ENCODE measurements at places on chromosomes 7 and 10.

- no peak for DNase-seq
These were observed 153.9 kb upstream of the PFKP start for GRCh38 chr10:2913474-2913873.

GRCh38 chr10:75083972-75084833 is 27.3 kb upstream of the SAMD8 start:
- DNase-seq: no peak

DNA sequence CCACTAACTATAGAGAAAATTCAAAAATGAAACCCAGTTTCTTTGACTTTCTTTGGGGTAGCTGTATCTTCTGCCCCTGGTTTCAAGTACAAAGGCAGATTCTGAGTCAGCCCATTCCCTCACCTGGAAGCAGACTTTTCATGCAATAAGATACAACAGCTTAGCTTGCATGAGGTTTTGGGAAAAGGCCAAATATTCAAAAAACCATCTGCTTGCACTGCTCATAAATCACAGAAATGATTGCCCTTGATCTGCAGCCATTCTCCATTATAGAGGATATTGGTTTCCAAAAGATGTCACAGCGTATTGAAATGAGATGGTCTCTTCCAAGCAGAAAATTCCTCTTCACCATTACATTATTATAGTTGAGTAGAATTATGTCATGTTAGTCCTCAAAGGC is 354.0 kb downstream of the PHF14 start:
- DNase-seq: no peak

- no peak for DNase-seq
These were observed 300.4 kb downstream of the AHR start for GRCh38 chr7:17598846-17599245.

DNA sequence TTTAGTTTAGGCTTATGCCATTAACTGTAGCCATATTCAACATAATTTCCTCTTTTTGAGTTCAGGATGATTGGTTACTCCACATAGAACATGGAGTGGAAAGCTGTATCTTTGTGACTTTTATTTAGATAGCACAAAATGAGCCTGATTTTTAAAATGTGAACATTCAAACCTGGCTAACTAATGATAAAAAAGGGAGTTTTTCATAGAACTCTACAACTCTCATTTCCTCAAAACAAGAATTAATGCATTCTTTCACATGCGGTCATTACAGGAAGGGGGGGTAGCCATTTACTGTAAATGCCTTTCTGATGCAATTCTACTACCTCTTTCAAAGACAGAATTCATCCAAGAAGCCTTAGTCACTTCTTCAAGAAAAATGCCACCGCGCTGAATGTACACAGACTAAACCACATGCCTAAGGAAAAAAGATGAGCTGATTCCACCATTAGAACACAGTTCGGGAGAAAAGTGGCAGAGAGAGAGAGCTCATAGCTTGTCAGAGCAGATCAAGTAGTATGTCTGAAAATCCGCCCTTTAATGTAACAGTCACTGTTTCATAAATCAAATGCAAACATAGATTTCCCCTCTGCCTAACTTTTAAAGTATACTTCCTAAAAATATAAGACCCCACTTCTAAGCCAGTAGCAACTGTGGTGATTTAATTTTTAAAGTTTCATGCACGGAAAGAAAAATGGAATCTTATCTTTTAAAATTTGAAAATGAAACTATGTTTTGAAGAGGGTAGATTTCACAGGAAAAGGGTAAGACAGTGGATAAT is 226.4 kb upstream of the KLF14 start:
- DNase-seq: no peak

- DNase-seq: no peak
These were observed 183.2 kb downstream of the ZNF438 start for GRCh38 chr10:30848396-30849032.

DNA sequence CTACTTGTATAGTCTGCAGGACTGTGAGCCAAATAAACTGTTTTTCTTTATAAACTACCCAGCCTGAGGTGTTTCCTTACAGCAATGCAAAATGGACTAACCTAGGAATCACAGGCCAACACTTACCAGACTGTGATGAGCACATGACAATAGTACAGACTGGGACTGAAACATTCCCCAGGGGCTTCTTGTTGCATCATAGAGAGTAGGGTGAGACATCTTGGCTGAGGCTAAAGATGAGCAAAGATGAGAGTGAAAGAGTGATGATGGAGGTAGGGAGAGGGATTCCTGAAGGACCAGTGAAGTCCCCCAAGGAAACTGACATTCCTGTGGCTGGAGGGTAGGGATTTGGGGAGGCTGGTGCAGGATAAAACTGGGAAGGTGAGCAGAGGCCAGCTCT is 194.4 kb downstream of the TPST1 start:
- DNase-seq: no peak

- no peak for DNase-seq
These were observed 89.8 kb downstream of the CREM start for GRCh38 chr10:35216303-35216905.

DNA sequence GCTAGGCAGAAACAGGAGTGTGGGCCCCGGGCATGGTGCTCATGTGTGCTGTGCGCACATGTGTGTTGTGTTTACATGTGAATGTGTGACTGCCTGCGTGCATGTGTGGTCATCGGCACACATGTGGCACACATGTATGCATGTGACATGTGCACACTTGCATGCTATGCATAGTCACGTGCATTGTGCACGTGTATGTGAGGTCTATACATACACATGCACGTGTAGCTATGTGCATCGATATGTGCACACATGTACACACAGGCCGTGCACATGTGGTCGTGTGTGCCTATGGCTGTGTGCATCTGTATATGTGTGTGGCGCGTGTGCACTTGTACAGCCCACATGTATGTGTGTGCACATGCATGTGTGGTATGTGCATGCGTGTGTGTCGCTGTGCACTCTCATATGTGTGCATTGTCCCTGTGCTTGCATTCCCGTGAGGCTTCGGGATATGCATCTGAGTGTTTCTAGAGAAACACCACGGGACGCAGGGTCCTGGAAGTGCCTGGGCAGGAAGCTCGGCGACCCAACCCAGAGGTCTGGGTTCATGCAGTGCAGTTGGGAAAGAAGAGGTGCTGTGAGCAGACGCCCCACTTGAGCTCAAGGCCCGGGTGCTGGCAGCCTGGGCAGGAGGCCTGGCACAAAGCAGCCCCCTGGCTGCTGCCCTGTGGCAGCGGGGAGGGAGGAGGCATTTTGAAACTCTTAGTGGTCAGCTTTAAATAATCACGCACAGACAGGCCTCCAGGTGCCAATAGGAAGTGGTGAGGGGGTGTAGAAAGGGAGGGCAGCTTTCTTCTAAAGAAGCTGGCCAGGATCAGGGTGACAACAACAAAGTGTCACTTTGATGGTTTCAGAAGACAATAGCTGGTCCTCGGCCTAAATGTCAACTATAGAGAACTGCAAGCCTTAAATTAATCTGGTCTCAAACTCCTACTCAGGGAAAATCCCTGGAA is 410.0 kb upstream of the MGMT start:
- no peak for DNase-seq

DNA sequence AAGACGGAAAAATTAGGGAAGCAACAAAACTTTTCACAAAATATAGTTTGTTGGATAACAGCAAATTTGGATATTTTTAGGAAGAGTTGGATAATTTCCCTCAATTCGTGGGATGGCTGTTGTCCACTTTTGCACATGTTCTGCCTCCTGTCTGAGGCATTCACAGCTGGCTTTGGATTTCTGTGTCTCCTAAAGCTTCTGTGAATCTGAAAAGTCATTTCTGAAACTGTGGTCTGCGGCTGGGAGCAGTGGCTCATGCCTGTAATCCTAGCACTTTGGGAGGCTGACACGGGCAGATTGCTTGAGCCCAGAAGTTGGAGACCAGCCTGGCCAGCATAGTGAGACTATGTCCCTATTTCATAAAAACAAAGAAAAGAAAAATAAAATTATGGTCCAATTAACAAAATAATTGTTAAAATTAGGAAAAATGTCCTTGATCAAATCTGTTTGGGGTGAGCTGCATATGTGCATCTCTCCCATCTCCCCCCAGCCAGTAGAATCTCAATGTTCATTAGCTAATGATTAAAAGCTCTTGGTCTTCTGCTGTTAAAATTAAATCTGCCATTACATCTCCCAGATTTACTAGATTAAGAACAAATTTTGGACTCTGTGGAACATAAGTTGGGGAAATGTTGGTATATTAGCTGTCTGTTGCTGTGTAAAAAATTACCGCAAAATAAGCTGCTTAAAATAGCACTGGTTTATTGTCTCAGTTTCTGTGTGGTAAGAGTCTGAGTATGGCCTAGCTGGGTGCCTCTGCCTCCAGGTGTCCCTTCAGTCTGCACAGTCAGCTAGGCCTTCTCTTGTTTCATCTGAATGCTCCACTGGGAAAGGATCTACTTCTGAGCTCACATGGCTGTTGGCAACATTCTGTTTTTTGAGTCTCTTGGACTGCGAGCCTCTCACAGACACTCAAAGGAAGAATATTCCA is 332.0 kb upstream of the FZD1 start:
- no peak for DNase-seq

- DNase-seq: no peak
These were observed 39.1 kb upstream of the HERPUD2 start for GRCh38 chr7:35734001-35734483.

DNA sequence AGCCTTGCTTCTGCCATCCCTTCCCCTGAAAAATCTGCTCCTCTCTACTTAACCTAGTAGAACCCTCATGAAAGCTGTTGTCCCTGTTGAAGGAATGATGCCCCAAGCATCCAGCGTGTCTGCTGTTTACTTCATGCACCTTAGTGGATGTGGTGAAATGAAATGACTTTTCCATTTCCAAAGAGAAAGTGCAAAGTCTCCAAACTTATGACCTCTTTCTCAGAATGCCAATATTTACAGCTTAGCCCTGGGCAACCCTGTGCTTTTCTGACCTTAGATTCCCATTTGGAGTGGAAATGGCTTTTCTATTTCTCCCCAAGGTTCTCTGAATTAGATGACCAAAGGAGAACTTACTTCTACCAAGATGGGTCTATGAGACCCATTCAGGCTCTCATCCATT is 256.9 kb downstream of the KCNMA1 start:
- no peak for DNase-seq

DNA sequence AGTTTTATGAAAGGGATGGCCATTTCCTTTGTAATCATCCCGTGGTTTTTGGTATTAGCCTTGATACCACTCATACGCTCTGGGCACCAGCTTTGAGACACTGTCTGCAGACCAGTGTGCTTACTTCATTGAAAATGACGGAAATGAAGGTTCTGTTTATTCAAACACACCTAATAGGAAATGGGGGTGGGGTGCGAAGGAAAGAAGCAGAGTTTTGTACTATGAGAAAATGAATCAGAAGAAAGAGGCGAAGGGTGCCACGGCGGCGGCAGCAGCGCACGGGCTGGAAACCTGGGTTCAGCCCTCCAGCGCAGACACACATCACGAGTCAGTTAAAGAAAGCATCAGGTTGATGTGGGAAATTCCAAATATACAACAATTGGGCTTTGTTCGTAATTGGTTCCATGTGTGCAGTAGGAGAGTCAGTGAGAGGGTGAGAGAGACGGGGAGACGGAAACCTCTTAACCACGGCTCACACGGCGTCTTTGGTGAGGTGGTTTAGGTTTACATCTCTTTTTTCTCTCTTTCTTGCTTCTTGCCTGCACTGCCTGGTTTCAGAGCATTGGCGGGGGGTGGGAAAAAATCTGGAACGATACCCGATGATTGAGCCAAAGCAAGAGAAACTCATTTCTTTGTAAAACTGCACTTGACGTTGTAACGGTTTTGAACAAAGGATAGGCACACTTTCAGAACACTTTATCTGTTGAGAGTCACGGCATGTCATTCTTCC is 321.2 kb downstream of the FRMD4A start:
- DNase-seq: no peak

DNA sequence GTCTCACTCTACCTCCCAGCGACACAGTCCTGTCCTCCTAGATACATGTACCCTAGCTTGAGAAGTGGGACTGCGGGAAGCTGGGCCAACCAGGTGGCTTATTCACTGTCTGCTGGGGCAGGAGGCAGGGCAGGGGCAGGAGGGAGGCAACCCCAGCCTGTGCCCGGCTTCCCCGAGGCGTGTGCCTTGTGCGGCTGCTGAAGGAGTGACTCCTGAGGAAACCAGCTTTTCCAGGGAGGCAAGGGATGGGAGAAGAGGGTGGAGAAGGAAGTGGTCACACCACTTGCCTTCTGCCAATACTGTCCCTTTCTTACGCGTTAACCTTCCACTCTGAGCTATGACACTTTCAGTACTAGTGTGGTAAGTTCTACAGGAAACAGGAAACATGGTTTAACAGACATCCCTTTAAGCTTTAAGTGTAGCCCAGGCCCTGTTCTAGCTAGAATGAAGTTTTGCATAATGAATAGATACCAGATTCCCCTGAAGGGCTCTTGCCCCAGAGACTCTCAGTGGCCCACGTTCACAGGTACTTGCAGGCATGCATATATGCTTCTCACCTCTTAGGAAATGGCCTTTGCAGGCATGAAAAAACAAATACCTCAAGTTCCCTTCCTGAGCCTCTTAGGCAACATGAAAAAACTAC is 40.6 kb downstream of the SYPL1 start:
- no peak for DNase-seq

DNA sequence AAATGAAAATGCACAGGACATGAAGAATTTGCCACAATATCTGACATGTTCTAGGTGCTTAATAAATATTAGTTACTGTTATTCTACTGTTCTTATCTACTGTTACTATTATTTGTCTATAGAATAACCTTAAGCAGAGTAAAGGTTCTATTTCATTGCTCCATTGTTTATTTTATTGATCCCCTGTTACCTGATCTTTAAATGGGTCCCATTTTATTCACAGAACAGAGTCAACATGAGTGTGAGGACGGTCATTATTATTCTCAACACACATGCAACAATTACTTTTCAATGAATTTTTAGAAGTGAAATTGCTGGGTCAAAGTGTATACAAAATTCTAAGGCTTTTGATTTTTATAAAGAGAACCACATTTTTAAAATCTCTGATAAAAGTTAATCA is 186.9 kb downstream of the AHR start:
- no peak for DNase-seq

DNA sequence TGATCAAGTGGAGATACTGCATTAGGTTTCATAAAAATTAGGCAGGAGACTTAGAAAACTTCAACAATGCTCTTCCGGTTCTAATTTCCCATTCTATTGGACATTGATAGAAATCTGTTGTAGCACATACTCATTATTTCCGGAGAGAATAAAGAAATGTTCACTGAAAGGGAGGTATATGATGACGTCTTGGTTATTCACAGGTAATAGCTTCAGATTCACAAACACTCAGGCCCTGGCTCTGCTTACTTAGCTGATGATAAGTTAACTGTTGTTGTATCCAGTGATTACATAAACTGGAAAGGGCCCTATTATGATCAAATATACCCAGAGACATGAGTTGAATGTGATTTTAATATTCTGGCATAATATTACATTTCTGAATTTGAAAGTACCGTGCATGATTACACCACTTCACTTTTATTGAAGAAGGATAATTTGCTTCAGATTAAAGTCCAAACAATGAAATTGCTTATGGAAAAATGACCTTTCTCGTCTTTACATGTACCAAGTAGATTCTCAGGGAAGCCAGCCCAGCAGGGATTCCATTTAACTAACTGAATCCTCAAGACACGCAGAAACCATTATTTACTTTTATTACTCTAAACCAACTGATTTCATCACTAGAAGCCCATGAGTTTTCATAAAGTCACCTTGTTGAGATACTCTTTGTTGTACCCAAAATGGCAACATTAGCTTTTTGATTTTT is 288.0 kb upstream of the PITRM1 start:
- no peak for DNase-seq

Measured in Right ventricle myocardium inferior (tissue), 1 donor.